Stimulated activated CD8-positive, alpha-beta memory T cell treated with anti-CD3 and anti-CD28 coated beads, Interleukin-4, amount 100 ng/mL, for 1 hour (primary cell): ENCODE measurements at places on chromosomes 5 and 9.

GRCh38 chr9:129781981-129782380 lies 21.0 kb upstream of the TOR1B start:
- no peak for DNase-seq

DNA sequence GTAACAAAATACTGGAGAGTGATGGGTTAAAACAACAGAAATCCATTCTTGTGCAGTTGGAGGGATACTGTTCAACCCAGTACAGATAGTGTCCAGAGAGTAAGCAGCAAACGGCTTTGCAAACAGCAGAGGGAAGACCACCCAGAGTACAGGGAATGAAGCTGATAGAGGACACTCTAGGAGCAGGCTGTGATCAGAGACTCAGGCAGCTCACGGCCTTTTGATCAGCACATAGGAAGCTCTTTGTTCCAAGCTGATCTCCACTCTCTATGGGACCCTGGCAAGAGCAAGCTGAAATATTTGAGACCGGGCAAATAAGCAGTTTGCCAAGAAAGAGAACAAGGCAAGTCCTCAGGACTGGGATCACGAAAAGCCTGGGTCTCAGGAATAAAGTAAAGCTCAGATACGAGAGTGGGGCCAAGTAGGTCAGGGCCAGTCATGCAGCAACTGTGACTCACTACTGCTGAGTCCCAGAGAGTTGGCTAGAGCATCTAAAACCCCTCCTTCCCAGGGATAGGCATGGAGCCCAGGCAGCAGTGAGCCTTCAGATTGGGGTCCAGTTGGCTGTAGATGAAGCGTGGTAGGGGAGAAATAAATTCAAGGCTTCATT lies 52.4 kb downstream of the MELK start:
- DNase-seq, result no peak

DNA sequence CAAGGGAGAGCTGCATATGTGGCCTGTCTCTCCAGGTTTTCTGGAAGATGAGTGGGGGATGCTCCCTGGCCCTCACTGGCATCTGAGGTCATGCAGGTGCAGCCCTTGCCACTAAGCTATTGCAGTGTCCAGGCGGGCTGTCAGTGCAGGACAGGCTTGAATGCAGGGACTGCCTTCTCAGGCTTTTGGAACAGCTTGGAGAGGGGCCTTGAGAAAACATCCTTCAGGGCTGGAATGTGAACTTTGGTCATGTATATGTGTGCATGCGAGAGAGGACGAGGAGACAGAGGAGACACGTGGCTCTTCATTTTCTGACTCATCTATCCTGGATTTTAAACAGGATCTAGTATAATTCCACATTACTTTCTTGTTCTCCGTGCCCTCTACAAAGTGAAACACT lies 90.3 kb downstream of the MACROH2A1 start:
- no peak for DNase-seq

DNA sequence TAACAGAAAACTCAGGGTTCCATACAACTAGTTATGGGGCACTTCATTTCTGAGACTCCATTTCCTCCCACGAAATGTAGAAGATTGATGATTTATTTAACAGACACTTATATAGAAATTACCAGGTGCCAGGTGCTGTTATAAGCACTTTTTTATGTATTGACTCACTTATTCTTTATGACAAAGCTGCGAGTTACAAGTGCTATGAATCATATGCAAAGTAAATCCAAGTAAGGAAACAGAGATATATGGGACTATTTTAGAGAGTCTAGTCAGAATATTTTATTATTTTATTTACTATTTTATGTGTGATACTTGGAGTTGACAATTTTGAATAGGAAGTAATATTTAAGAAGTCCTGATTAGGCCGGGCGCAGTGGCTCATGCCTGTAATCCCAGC lies 822.8 kb upstream of the C9orf72 start:
- DNase-seq, result no peak

DNA sequence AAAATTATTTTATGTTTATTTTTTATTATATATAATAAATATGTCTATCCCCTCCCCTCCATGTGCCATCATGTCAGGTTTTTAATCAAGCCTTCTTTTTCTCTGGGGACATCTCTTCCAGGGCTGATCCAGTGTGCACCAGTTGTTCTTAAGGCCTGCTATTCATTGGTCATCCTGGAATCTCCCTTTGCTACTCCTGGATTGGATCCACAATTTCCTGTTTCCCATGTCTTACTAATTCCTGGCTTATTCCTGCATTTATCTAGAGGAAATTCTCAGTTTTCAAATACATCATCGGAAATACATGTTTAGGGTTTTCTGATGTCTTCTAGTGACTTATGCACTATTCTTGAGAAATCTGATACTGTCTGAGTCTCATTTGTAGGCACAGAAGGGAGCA lies 56.8 kb downstream of the ANGPTL2 start:
- DNase-seq, result no peak

DNA sequence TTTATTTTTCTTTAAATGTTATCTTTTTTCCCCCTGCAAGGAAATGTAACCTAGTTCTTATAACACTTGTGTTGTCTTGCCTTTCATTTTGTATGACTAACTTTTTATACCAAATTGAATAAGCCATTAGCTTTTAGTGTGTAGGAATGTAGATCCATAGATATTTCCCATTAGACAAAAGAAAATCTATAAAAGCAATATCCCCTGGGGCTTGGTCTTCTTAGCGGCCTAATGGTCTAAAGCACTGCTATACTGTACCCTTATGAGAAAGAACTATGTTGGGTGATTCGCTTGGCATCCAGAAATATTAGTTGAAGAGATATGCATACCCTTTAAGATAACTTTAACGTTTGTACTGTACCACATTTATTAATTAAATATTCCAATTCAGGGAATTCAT lies 289.2 kb downstream of the CCDC171 start:
- no peak for DNase-seq

- no peak for DNase-seq
Observed at GRCh38 chr5:14491015-14491915, 90.3 kb upstream of the OTULINL start.

GRCh38 chr5:94796586-94796985 lies 178.1 kb downstream of the SLF1 start:
- no peak for DNase-seq

- no peak for DNase-seq
Observed at GRCh38 chr9:1273859-1274258, 223.7 kb downstream of the DMRT2 start.

- no peak for DNase-seq
Observed at GRCh38 chr9:133767625-133768024, 29.5 kb upstream of the SARDH start.

- DNase-seq, result no peak
Observed at GRCh38 chr5:112915831-112916230, 6.2 kb downstream of the REEP5 start.

GRCh38 chr5:170315154-170315553 lies 17.6 kb upstream of the LCP2 start:
- DNase-seq, result no peak

DNA sequence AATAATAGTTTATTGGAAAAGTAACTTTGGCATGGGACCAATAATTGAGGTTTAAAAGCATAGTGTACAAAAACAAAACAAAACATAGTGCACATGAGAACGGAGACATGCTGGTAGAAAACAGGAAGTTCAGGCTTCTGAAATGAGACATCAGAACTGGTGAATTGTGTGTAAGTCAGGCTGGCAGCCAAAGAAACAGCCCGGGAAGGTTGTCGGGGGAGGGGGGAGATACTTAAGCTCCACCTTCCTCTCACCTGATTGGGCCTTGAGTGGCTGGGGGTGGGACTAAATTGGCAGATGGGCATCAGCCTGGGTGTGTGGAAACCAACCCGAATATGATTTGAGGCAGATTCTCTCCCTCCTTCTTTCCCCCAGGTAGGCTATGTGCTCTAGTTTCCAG lies 256.3 kb downstream of the SMARCA2 start:
- DNase-seq, result no peak

- DNase-seq, result no peak
Observed at GRCh38 chr5:128857076-128857677, 108.1 kb upstream of the SLC27A6 start.

GRCh38 chr5:93385655-93386054 lies 195.4 kb downstream of the NR2F1-AS1 start:
- no peak for DNase-seq

DNA sequence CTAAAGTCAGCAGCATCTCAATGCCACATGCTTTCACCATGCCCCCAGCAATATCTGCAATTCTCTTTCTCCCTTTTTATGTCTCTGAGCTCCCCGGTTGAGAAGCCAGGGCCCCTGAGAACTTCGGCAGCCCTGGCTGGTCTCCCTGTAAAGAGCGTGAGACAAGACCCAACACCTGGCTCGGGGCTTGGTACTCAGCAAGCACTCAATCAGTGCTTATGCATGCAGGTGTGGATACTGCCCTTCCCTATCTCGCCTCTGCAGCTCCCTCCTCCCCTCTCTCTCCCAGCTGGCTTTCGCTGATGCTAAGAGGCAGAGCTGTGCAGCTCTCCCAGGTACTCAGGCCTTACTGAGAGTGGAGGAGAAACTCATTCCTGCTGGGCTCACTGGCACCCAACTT lies 41.7 kb upstream of the AKNA start:
- DNase-seq, result no peak

- no peak for DNase-seq
Observed at GRCh38 chr5:169350759-169351240, 49.9 kb upstream of the SLIT3 start.

DNA sequence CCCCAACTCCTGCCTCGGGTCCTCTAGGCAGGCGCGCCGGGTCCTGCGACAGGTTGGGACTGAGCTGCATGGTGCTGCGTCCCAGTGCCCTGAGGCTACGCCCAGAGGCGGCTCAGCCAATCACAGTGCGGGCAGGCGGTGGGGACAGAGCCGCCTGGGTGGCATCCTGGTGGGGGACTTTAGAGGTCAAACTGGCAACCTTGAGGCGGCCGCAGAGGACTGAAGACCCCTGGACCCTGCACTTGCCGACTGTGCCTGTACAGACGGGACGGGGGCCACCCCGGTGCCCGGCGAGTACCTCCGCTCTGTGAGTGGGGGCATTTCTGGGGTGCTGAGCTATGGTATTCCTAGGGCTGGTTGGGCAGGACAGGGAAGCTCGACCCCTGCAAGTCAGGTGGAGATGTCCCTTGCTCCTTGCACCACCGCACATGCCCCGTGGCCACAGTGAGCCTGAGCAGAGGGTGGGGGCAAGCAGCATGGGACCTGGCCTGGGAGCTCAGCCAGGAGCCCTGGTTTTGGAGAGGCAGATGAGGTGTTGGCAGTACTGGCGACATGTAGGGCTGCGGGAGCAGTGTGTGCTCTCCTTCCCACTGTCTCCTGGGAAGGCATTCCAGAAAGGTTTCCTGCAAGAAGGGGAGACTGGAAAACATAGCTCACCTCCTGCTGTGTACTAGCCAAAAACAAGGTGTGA lies 45.5 kb downstream of the CTSL start:
- DNase-seq, result no peak

- no peak for DNase-seq
Observed at GRCh38 chr5:74608736-74609601, 31.6 kb downstream of the ENC1 start.

- DNase-seq, result no peak
Observed at GRCh38 chr5:134003817-134004625, 754 bp downstream of the VDAC1 start.

GRCh38 chr5:57662991-57663390 lies 180.4 kb upstream of the ACTBL2 start:
- DNase-seq, result no peak

DNA sequence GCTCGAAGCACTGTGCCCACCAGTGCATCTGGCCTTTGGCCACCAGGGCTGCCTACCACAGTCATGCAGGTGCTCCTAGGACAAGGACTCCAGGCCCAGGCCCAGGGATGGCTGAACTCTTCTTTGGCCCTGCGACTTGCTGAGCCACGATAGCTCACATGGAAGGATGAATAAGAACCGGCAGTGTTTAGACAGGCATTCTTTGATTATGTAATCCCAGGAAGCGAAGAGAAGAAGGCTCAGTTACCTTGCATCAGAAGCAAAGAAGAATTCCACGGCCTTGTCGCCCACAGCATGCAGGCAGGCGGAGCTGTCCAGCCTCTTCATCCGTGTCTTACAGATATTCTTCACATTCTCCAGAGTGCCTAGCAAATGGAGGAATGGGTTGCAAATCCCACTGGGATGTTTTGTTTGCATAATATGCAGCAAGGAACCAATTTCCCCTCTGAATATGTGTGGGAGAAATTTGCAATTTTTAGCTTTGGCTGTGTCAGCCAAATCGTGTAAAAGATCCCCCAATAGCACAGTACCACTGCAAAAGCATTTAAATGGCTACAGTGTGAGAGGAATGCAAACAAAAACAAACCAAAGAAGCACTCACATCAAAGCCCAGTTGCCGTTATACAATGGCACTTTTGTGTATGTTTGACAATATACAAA lies 29.1 kb downstream of the GFPT2 start:
- no peak for DNase-seq

DNA sequence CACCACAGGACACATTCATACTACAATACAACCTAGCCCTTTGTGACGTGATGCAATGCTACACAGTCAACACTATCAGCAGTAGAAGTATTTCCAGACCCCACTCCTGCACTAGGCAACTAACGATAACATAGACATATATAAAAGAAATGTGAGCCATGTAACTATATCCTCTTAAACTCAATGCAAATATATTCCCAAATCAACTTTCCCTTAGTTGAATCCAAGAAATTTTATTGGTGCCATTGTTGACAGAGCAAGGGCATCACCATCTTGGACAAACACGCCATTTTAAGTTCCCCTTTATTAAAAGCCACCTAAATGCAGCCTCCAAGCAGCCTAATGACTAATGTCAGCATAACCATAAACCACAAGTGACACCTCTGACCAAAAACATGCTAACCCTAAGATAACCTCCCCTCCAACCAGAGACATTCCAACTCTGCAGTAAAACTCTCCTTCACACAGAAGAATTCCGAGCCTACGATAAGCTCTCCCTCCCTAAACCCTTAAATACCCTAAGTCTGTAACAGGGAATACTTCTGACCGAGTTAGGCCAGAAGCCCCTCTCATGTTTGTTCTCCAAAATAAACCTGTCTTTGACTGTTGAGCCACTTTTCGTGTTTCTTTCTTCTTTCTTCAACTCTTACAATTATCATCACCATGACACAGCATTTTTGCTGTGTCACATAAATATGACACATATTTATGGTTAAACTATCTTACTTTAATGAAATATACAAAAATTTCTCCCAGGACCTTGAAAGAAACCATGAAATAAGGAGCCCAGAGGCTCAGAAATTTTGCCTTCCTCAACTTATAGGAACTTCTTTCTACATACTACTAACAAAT lies 1497.8 kb downstream of the EFNA5 start:
- DNase-seq, result no peak

DNA sequence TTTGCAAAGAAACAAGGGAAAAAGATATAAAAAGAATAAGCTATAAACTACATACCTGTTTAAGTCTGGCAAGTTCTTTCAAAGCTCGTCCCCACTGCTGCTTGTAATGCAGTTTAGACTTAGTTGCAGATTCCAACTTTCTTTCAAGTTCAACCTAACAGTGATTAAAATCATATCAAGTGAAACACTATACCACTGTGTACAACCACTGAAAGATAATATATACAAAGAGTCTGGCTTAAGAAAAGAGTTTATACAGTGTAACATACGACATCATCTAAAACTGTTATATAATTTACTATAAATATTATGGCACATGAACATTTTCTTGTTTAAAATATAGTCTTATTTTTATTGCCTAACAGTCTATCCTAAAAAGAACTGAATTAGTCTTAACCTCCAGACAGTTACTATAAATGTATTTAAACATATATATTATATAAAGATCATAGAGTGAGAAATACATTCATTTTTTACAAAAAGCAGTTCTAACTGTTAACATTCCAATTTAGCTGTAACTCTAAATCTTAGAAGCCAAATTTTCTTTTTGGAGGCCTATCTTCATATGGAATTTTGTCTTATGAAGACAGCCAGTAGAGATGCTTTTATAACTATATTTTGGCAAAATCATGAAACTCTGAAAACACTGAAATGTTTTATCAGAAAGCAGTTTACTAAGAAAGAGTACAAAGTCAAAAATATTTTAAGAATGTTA lies 58.6 kb downstream of the CEP120 start:
- DNase-seq, result no peak
